ENCODE measurements at places on chromosomes 2 and 18. TPM values are rescaled to one million over a fixed set of nuclear protein-coding genes. Genes with fewer than 3 reads are reported as not detected.

MATN3 gene
- total RNA-seq: 3.8 TPM

CLEC4F gene
- not detected for total RNA-seq

SGPP2 gene
- total RNA-seq: 0.48 TPM

MYO5B gene
- total RNA-seq: 2.3 TPM

UGT1A5 gene
- total RNA-seq: not detected

SFTPB gene
- 1.9 TPM for total RNA-seq

PTPRN gene
- total RNA-seq: 22.6 TPM

SP140L gene
- 4.0 TPM for total RNA-seq

HAAO gene
- 2.7 TPM for total RNA-seq

CCDC85A gene
- total RNA-seq: not detected

ACVR1C gene
- total RNA-seq: 2.2 TPM

APLF gene
- total RNA-seq: 2.6 TPM

INHBB gene
- 0.32 TPM for total RNA-seq

RAPGEF4 gene
- 0.13 TPM for total RNA-seq

ACMSD gene
- not detected for total RNA-seq

SLC8A1 gene
- 1.9 TPM for total RNA-seq

UGT1A4 gene
- not detected for total RNA-seq

KLHL41 gene
- total RNA-seq: 0.13 TPM

UBR3 gene
- 10.9 TPM for total RNA-seq

OTOS gene
- not detected for total RNA-seq

CXCR1 gene
- not detected for total RNA-seq

WNT6 gene
- total RNA-seq: not detected

MYCN gene
- total RNA-seq: 0.32 TPM

ATF2 gene
- total RNA-seq: 23.8 TPM

NT5DC4 gene
- not detected for total RNA-seq

MALL gene
- total RNA-seq: 1.6 TPM

IL36G gene
- total RNA-seq: not detected

LYG1 gene
- not detected for total RNA-seq

STPG4 gene
- not detected for total RNA-seq

SRD5A2 gene
- total RNA-seq: not detected

TYW5 gene
- 4.4 TPM for total RNA-seq

OTX1 gene
- total RNA-seq: not detected

CFC1B gene
- total RNA-seq: not detected

ABCA12 gene
- under 0.01 TPM for total RNA-seq

IL1B gene
- 69.0 TPM for total RNA-seq

EVA1A gene
- total RNA-seq: 50.7 TPM

SCN7A gene
- 3.5 TPM for total RNA-seq

EN1 gene
- 0.32 TPM for total RNA-seq

LCT gene
- 0.08 TPM for total RNA-seq

All from epithelial cell of alveolus of lung (primary cell).